ENCODE measurements at places on chromosomes 12 and 14.

DNA sequence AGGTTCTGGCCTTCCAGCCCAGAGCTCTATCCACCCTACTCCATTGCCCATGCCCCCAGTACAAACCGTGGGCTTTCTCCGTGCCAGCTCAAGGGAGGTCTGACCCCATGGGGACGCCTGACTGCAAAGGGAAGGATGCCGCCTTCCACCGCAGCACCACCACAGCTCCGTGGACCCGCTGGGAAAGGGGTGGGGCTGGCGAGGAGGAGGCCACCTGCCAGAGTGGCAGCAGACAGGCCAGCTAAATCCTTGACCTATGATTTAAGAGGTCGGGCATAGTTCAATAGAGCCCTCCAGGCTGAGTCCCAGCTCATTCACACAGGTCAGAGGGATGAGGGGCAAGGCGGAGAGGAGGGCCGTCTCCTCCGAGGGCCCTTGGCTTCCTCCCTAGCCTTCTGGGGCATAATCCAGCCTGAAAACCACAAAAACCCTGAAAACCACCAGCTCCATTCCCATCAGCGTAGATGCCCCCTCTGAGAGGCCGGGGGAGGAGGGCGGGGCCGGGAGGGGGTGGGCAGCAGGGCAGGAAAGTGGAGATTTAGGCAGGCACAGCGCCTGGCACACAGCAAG is 14.9 kb upstream of the FIGNL2 start:
- DNase-seq, result no peak

DNA sequence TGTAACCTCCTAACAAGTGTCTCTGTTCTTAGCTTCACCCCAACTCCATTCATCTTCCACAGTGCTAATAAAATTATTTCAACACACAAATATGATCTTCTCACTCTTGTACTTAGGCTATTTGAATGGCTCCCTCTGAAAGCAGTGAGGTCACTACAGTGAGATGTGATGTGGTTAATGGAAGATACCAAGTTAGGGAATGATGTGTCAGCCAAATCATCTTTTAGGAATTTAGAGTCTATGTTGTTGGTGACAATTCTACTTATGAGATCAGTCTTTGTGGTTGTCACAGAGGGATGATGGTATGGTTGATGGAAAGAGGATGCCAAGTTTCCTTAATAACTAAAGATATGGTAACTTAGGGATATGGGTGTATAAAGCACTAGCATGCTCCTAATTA is 57.6 kb downstream of the POLR3B start:
- peak; percentile 46 for DNase-seq

- no peak for DNase-seq
Measured at GRCh38 chr12:13061377-13061776, 17.2 kb downstream of the FAM234B start.

GRCh38 chr12:116425256-116426193 is 133.7 kb upstream of the MAP1LC3B2 start:
- peak; percentile 18 for DNase-seq

DNA sequence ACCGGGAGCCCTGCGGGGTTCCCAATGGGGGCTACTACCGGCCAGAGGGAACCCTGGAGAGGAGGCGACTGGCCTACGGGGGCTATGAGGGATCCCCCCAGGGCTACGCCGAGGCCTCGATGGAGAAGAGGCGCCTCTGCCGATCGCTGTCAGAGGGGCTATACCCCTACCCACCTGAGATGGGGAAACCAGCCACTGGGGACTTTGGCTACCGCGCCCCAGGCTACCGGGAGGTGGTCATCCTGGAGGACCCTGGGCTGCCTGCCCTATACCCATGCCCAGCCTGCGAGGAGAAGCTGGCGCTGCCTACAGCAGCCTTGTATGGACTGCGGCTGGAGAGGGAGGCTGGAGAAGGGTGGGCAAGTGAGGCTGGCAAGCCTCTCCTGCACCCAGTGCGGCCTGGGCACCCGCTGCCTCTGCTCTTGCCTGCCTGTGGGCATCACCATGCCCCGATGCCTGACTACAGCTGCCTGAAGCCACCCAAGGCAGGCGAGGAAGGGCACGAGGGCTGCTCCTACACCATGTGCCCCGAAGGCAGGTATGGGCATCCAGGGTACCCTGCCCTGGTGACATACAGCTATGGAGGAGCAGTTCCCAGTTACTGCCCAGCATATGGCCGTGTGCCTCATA is 9.7 kb downstream of the TNS2 start:
- no peak for DNase-seq

DNA sequence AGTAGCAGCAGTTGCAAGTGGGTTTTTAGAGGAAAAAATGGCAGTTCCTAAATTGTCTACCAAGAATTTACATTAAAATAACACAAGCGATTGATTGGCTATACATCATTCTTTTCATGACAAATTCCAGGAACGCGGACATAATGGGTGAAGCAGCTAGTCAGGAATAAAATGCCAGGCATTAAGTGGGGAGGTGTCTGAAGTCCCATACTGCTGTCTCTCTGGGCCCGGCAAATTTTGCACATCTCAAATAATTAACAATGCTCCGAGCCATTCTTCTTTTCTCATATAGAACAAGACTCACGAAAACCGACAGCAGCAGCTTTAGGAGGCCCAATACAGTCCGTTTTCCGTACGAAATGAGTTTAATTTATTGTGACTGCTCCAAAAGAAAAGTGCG is 696 bp downstream of the RPL36AL start:
- DNase-seq, result no peak

- peak; percentile 91 for DNase-seq
Measured at GRCh38 chr12:92539110-92539749, 163.6 kb upstream of the PLEKHG7 start.

GRCh38 chr14:81430235-81430634 is 30.1 kb upstream of the STON2 start:
- no peak for DNase-seq

- peak; percentile 82 for DNase-seq
Measured at GRCh38 chr14:57871459-57872080, 5.7 kb upstream of the SLC35F4 start.

DNA sequence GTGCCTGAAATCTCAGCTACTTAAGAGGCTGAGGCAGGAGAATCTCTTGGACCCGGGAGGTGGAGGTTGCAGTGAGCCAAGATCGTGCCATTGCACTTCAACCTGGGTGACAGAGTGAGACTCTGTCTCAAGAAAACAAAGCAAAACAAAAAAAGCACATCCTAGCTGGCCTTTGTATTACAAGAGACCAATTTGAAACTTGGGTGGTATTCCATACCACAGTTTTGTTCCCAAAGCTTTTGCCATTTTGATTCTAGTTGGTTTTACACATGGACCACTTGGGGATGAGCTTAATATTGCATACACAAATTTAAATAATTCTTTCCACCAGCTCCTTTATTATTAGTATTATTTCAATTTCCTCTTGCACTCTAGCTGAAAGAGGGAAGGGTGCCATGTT is 276.9 kb upstream of the SLC16A7 start:
- no peak for DNase-seq

DNA sequence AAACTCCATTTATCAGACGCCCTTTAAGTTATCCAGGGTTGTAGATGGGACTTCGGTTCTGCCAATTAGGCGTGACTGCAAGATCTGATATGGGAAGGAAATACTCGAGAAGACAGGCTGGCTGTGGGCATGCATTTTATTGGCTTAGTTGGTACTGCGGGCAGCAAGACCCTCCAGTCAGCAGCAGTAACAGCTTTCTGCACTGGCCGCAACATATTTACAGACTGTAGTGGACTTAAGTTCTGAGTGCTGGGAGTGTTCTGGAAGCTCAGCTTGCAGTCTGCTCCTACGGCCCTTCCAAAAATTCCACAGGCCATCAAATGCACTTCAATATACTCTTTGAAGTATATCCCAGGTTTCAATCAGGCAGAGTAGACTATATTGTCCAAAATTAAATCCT is 21.1 kb downstream of the KITLG start:
- no peak for DNase-seq

DNA sequence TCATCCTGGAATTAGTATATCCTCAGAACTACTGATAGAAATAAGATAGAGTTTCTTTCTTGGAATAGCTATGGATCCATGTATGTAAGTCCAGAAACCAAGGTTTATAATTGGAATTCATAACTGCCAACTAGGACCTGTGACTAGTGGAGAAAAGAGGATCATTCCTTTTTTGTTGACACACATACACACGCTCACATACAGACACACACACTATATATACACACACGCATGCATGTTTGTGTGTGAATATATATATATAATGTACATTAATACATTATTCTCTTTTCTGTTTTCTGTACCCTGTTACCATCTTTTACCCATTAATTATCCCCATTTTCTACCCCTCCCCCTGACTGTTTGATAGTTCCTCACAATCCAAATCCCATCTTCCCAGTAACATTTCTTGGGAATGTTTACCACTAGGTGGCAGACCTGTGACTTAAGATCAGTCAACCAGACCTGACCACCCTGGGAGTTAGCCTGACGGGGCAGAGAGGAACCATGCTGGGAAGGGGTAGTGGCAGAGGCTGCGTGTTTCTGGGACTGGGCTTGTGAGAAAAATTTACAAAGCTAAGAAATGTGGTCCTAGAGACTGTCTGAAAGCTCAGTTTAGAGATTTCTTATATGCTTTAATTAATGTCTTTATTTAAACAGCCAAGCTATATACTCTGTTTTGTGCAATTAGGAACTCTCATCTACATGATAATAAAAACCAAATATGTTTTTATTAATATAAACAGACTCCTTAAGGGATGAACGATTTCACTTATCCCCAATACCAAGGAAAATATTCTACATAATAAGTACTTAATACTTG is 308.0 kb downstream of the PPFIA2 start:
- peak; percentile 78 for DNase-seq

GRCh38 chr12:105192624-105193225 is 43.2 kb downstream of the APPL2 start:
- no peak for DNase-seq

- peak; percentile 76 for DNase-seq
Measured at GRCh38 chr14:64510825-64511671, 6.5 kb downstream of the ZBTB1 start.

GRCh38 chr12:49942921-49943624 is 7.5 kb upstream of the AQP2 start:
- DNase-seq, result no peak

DNA sequence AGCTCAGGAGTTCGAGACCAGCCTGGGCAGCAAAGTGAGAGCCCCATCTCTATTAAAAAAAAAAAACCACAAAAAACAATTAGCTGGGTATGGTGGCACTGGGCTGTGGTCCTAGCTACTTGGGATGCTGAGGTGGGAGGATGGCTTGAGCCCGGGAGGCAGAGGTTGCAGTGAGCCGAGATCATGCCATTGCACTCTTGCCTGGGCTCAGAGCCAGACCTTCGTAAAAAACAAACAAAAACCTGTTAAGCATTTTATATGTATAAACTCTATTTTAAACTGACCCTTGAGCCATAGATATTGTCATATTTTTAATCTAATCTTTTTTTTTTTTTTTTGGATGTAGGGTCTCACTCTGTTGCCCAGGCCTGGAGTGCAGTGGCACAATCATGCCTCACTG is 35.7 kb downstream of the DNM1L start:
- no peak for DNase-seq

DNA sequence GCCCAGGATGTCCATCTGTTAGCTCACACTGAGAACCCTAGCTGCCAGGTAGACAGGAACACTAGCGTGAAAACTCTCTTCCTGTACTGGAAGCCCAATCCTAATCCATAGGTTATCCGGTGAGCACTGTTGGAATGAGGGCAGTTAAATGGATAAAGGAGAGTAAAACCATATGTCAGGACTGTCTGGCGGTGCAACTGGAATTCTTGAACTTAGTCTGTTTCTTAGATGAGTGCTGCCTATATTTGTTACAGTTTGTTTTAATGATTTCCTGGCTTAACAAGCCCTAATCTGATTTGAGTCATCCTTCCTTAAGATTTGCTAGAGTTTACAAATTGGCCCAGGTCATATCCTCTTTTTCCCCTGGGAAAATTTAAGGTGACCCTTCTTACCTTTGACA is 104.7 kb downstream of the ANO4 start:
- DNase-seq, result no peak

DNA sequence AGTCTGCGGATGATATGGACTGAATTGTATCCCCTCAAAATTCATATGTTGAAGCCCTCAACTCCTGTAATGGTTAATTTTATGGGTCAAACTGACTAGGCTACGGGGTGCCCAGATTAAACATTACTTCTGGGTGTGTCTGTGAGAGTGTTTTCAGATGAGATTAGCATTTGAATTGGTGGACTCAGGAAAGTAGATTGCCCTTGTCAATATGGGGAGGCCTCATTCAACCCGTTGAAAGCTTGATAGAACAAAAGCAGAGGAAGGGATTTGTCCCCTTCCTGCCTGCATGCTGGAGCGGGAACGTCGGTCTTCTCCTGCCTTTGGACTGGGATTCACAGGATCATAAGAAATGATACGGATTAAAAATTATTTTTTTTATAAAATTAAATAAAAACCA is 84.5 kb downstream of the BBS10 start:
- no peak for DNase-seq

GRCh38 chr14:68958553-68958952 is 20.5 kb downstream of the ACTN1 start:
- DNase-seq, result no peak

DNA sequence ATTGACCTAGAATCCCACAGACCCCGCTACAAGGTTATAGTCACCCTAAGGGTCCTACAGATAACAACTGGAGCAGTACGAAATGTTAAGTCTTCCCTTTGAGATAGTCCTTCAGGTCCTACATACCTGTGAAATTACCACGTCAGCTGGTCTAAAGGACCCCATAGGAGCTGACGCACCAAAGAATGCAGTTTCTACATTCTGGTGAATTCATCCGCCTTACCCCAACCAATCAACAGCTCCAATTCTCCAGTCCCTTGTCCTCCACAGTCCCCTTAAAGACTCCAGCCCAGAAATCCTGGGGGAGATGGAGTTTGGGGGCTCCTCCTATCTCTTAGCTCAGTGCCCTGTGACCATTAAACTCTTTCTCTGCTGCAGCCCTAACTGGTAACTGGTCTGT is 36.2 kb upstream of the PRMT8 start:
- no peak for DNase-seq

DNA sequence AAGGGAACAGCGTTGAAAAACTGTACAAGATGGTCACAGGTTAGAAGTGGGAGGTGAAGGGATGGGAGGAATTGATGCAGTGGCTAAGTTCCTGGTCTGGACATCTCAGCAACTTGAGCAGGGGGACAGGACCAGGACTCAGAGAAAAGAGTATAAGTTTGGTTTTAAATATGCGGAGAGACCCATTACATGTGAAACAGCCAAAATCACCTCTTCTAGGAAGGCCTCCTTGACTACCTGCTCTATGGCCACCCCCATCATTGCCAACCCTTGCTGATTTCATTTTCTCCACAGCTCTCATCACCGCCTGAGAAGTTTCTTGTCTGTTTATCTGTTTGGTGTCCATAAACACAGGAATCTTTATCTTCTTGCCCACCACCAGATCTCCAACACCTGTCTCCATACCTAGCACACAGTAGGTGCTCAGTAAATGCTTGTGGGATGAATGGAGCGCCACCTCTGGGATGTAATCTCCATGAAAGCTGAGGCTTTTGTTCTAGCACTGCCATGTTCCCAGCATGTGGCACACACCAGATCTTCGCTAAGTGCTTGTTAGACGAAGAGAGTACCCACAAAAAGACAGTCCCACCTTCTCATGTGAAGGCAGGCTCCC is 11.2 kb upstream of the PHETA1 start:
- no peak for DNase-seq

Data from fibroblast of mammary gland (primary cell).